Mammary epithelial cell (primary cell): ENCODE measurements at places on chromosomes 5 and 9.
A peak's percentile ranks its signal among the peaks of the same experiment; 100 is the strongest.

- DNase-seq = peak; percentile 84
Measured at GRCh38 chr9:37952731-37953130, 48.8 kb upstream of the SLC25A51 start.

- peak; percentile 28 for DNase-seq
Measured at GRCh38 chr5:172771439-172772111, 580 bp upstream of the DUSP1 start.

- DNase-seq = no peak
Measured at GRCh38 chr9:137296670-137297664, 5.1 kb downstream of the NRARP start.

DNA sequence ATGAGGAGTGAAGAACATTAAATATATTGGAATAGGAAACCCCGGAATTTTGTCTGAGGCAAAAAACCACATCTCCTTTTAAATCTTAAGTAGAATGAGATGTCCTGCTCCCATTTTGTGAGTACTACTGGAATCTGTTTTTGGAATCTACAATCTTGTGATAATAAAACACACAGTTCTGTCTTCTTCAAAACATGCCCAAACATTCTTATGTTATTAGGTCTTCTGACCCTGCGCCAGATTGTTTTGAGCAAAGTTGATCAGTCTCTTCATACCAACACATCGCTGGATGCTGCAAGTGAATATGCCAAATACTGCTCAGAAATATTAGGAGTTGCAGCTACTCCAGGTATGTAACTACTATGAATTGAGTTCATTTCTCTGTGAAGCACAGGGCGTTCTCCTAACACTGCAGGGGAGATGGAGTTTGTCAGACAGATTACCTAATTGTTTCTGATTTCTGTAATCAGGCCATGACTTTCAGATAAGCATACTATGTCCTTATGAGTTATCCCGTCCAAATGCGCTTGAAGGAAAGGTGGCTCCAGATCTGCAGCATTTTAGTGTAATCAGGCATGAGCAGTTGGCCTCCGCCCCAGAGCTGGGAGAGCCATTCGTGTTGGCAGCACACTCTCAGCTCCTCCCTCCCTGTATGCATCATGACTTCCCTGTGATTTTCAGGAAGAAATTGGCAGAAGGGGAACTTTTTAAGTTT lies 88.0 kb downstream of the NLN start:
- DNase-seq = no peak

GRCh38 chr5:114152656-114153360 lies 209.1 kb upstream of the KCNN2 start:
- no peak for DNase-seq

DNA sequence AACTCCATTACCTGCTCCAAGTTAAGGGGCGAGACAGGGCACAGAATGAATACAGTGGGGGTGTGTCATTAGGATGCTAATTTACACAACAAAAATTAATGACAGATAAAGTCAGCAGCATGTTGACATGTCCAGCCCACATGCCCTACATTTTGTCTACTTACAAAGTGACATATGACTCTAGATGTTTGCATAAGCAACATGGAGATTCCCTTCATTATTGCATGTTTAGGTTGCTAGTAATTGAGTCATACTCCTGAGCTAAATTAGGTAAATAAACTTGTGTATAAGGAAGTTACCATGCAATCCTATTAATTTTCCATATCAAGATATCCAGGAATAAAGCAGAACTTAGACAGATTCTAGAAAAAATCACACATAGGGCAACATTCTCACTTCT lies 232.2 kb downstream of the PDE4D start:
- DNase-seq = no peak

DNA sequence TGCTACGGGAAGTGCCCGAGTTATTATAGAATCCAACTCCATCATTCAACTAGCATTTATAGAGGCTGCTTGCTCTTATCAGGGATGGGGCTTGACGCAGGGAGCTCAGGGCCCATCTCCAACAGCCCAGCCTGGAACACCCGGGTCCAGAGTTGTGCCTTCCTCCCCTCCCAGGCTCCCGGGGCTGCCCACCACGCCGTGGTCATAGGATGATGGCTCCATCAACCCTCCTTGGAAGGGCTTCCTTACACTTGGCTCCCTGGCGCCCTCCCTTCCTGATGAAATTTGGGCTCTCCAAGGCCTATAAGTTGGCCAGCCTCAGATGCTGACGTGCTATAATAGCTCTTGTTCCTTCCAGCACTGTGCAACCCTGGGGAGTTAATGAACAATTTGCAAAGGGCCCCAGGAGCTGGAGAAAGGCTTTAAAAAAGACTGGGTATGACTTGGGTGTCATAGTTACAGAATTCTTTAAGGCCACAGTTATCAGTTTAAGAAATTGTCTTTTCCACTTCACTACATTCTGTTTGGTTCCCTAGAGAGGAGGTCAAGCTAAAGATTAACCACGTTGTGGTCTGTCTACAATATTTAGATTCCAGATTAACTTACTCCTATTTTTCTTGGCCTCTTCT lies 42.5 kb upstream of the GADD45G start:
- DNase-seq = no peak

GRCh38 chr5:54595721-54596120 lies 78.2 kb downstream of the SNX18 start:
- DNase-seq = no peak

GRCh38 chr5:119359737-119360413 lies 4.1 kb downstream of the TNFAIP8 start:
- no peak for DNase-seq

- DNase-seq = peak; percentile 33
Measured at GRCh38 chr5:180209137-180209581, at the start of gene RASGEF1C. Gene RASGEF1C, minus strand, starts transcription at chr5:180209211. Its CDS starts 71,159 bp downstream, at chr5:180138052.

- DNase-seq = no peak
Measured at GRCh38 chr5:32233220-32233695, 59.1 kb upstream of the GOLPH3 start.

- DNase-seq = no peak
Measured at GRCh38 chr5:38796742-38797108, 49.1 kb upstream of the OSMR start.
